Activated CD8-positive, alpha-beta memory T cell treated with anti-CD3 and anti-CD28 coated beads, Interleukin-2, amount 10 ng/mL, durations not matched to agents 7 days and 5 days (primary cell): ENCODE measurements at places on chromosomes 1 and 21. TPM values are rescaled to one million over a fixed set of nuclear protein-coding genes. Genes with fewer than 3 reads are reported as not detected.
A peak's percentile ranks its signal among the peaks of the same experiment; 100 is the strongest.

- DNase-seq: no peak
- H3K27me3 ChIP-seq: no peaks in the 10 kb centered on the region
- no peak overlapping the region for H3K27ac ChIP-seq
- H3K4me1 ChIP-seq: no peaks in the 10 kb centered on the region
Observed at GRCh38 chr1:237981223-237981622, 90.5 kb upstream of the ZP4 start.

DNA sequence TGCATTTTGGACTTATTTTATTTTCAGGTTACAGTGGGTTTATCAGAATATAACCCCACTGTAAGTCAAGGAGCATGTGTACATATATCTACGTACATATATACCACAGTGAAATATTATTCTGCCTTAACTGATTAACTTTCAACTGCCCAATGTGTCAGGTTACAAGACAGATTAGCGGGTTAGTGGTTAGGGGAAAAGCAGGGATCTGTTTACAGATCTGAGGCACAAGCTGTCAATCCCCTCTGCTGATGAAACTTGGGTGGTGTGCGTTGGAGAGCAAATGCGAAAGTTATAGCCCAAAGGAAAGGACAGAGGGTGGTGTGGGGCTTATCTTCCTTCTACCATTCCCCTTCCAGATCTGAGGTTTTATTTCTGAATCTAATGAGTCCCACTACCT, 238.2 kb upstream of the KCNK2 start:
- H3K36me3 ChIP-seq: no peaks in the 10 kb centered on the region
- no peak overlapping the region for H3K4me3 ChIP-seq
- no peak overlapping the region for H3K27ac ChIP-seq
- DNase-seq: no peak
- H3K4me1 ChIP-seq: no peaks in the 10 kb centered on the region

DNA sequence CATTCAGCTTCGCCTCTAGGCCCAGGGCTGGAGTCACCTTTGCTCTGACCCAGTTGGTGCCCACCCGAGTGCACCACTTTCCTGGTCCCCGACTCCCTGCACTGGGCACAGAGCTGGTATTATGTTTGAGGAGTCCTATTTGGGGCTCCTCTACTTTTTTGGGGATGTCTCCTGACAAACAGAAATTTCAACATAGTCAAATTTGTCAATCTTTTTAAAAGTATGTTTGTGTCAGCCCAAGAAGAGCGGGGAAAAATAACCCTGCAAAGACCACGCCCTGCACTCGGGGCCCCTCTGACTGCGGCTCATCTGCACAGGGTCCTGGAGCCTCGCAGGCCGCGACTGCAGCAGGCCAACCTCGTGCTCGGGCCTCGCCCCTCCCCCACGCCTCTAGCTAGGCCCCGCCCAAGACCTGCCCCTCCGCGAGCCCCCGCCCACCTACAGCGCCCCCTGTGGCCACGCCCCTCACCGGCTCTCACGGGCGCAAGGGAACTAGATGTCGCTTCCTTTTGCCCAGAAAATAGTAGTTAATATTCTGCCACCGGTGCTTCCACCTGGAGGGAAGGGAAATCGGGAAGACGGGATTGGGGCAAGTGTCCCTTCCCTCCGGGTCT, 11.4 kb downstream of the FAM229A start:
- H3K4me1 ChIP-seq: peaks cover 35% of the 10 kb centered on the region
- H3K27me3 ChIP-seq: no peaks in the 10 kb centered on the region
- peak overlapping the region; percentile 77 for H3K27ac ChIP-seq

DNA sequence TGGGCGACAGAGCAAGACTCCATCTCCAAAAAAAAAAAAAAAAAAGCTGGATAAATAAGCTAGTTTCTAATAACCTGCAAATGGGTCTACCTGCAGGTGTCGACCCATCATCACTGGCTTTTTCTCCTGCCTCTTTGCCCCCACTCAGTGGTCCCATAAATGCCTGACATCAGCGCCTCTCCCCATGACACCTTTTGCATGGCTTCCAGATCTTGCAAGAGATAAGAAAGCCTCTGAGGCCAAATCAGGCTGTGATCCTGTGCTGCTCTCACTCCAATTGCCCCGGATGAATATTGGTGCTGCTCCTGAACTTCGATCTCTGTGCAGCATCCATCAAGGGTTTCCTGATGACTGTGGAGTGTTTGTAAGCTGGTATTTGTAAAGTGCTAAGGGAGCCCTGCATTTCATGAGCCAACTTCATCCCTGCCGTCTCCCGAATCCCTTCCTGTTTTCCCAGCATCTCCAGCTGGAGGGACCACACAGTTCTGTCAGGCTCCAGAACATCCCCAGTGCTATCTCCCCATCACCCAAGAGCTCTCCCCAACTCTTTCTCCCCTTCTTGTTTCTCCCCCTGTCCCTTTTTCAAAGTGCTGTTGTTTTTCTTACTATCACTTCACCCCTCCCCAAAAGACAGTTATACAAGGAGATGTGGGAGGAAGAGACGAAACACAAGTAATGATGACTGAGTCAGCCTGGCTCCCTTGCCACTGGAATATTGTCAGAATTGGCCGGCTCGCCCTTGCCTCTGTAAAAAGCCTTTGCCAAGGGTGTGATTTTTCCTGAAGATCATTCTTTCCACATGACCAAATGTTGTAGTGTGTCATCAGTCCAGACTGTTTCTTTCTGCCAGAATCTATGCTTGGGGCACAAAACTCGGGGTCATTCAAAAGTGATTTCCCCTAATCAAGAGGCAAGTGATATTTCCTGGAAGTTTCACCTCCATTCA, 2.8 kb upstream of the EFHD2 start:
- no peak for DNase-seq
- no peak overlapping the region for H3K4me3 ChIP-seq
- H3K27me3 ChIP-seq: peaks cover 28% of the 10 kb centered on the region
- peaks cover 3% of the 10 kb centered on the region for H3K36me3 ChIP-seq
- H3K4me1 ChIP-seq: peaks cover 13% of the 10 kb centered on the region

The S100A16 gene
- total RNA-seq: not detected

The MSH4 gene
- 0.47 TPM for total RNA-seq

GRCh38 chr1:117671781-117672501, 66.1 kb downstream of the TENT5C start:
- H3K27me3 ChIP-seq: no peaks in the 10 kb centered on the region
- H3K36me3 ChIP-seq: peaks cover 3% of the 10 kb centered on the region
- H3K27ac ChIP-seq: no peak overlapping the region
- no peak for DNase-seq
- peaks cover 40% of the 10 kb centered on the region for H3K4me1 ChIP-seq

DNA sequence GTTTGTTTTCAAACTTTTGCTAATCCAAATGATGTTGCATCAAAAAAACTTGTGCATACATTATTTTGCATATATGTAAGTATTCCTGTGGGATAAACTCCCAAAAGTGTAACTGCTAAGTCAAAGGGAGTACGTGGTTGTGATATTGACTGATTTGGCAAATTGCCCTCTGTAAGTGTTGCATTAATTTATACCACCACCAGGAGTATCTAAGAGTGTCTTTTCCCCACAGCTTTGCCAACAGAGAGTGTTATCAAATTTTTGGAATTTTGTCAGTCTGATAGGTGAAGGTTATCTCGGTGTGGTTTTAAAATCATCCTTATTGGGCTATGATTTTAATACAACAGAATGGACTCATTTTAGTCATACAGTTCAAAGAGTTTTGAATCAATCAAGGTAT, 30.1 kb upstream of the PARP1 start:
- H3K27me3 ChIP-seq: peaks cover 48% of the 10 kb centered on the region
- no peak overlapping the region for H3K4me3 ChIP-seq
- H3K27ac ChIP-seq: no peak overlapping the region
- DNase-seq: no peak
- H3K36me3 ChIP-seq: peaks cover 3% of the 10 kb centered on the region
- peaks cover 1% of the 10 kb centered on the region for H3K4me1 ChIP-seq

DNA sequence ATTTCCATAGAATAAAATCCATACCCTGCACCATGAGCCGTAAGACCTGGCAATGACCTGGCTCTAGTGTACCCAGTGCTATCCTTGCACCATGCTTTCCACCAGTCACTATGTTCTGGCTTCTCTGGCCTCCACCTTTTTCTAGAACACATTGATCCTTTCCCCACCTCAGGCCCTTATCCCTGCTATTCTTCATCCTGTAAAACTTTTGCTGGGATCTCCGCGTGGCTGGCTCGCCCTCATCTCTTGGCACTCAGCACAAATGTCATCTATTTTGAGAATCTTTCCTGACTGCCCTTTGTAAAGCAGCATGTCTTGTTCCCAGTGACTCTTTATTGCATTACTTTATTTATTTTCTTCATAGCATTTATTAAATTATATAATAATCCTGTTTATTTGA, 169.8 kb upstream of the B3GALT2 start:
- no peaks in the 10 kb centered on the region for H3K27me3 ChIP-seq
- DNase-seq: no peak
- no peaks in the 10 kb centered on the region for H3K4me1 ChIP-seq
- no peak overlapping the region for H3K27ac ChIP-seq
- H3K4me3 ChIP-seq: no peak overlapping the region

DNA sequence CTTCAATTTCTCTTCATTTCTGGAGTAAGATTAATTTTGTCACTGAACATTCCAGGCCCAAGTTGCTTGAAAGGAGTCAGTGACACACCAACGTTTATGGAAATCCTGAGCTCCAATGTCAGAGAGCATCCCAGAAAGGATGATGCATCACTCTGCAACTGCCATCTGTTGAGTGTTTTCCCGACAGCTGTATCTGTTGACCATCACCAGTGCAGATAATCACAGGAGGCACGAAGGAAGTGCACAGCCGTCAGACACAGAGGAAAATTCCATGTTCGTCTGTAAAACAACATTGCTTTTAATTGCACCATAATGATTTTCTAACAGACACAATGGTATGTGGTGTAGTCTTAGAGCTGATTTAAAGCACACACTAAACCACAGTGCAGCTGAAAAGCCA, 376.7 kb upstream of the ADGRL2 start:
- H3K36me3 ChIP-seq: no peaks in the 10 kb centered on the region
- no peaks in the 10 kb centered on the region for H3K4me1 ChIP-seq
- H3K27ac ChIP-seq: no peak overlapping the region
- no peaks in the 10 kb centered on the region for H3K27me3 ChIP-seq
- no peak overlapping the region for H3K4me3 ChIP-seq
- DNase-seq: no peak

DNA sequence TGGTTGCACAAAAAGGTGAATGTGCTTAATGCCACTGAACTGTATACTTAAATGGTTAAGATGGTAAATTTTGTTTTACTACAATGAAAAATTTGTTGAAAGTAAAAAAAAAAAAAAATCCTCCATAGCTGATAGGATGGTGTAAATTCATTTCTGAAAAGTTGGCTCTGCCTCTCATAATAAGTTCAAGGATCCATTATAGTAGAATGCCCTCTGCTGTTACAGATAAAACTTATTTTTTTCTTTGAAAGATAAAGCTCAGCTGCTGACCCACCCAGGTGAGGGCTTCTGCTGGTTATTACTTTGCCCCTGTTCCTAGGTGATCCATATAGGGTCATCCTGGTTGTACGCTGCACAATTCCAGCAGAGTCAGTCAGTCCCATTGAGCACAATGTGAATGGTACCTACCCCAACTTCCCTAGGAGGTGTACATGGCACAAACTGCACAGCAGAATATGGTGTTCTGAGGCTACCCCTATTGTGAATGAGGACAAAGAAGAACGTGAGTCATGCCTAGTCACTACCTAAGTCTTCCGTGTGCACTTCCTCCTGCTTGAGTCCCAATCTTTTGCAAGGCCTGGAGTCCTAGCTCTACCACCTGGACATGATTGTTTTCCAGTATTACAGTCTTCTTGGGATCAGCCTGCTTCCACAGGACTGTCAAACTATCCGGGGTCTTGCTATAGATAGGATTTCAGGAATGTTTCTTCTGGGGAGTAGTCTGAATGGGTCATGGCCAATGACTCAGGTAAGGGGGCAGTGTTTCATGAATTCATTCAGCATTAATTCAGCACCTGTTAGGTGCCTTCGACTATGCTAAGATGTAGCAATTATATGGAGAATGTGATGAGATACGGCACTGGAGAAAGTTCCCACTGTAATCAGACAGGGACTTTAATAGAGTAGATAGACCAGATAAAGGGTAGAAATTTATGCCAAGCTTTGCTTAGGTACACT, 20.8 kb upstream of the CD5L start:
- H3K4me3 ChIP-seq: no peak overlapping the region
- no peak for DNase-seq
- no peak overlapping the region for H3K27ac ChIP-seq
- no peaks in the 10 kb centered on the region for H3K4me1 ChIP-seq
- H3K36me3 ChIP-seq: no peaks in the 10 kb centered on the region

The ANKRD34A gene
- 3.8 TPM for total RNA-seq

The ANGPTL7 gene
- not detected for total RNA-seq

- H3K4me3 ChIP-seq: no peak overlapping the region
- H3K27ac ChIP-seq: no peak overlapping the region
- no peaks in the 10 kb centered on the region for H3K4me1 ChIP-seq
- no peak for DNase-seq
Observed at GRCh38 chr21:33789697-33790096, 125.9 kb downstream of the ATP5PO start.

- DNase-seq: no peak
- H3K36me3 ChIP-seq: no peaks in the 10 kb centered on the region
- peaks cover 22% of the 10 kb centered on the region for H3K4me1 ChIP-seq
- no peak overlapping the region for H3K4me3 ChIP-seq
- H3K27ac ChIP-seq: no peak overlapping the region
- no peaks in the 10 kb centered on the region for H3K27me3 ChIP-seq
Observed at GRCh38 chr21:45125357-45125756, 51.0 kb downstream of the ADARB1 start.

DNA sequence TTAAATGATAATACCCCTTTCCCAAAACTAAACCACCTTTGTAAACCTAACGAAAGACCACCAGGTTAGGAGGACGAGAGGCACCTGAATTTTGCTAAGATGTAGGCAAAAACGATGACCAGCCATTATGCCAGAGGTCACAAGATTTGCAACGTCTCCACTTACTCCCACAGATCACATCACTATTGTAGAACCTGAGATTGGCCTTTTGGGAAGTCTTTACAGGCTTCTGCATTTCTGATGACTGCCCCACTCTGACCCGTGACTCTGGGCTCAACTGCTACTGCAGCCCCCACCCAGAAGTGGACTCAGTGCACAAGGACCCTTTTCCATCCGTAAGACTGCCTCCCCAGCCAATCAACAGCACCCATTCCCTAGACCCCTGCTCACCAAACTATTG, 36.4 kb upstream of the COL6A2 start:
- peaks cover 2% of the 10 kb centered on the region for H3K36me3 ChIP-seq
- H3K4me1 ChIP-seq: peaks cover 14% of the 10 kb centered on the region
- H3K27ac ChIP-seq: no peak overlapping the region
- H3K4me3 ChIP-seq: no peak overlapping the region
- no peak for DNase-seq
- H3K27me3 ChIP-seq: peaks cover 30% of the 10 kb centered on the region
